ENCODE measurements at places on chromosomes 1 and 21. TPM values are rescaled to one million over a fixed set of nuclear protein-coding genes. Genes with fewer than 3 reads are reported as not detected.

GRCh38 chr1:233879841-233880240 lies 24.6 kb upstream of the SLC35F3 start:
- no peak for DNase-seq

GRCh38 chr1:35532497-35533223 lies 24.5 kb downstream of the KIAA0319L start:
- no peak for DNase-seq

DNA sequence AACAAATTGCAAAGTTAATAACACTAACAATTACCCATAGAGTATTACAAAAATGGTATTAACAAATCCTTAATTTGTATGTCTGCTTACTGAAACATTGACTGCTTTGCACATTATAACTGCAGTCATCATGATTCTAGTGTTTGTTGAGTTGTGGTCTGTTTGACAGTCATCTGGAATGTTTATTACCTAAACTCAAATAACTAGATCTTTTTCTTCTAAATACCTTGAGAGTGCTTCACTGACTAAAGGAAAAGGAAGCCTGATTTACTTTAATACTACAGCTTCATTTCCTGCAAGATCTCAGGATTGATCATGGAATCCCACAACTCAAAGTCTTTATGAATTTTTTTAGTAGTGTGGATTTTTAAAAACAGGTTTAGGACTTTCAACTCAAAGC lies 70.0 kb downstream of the HMCN1 start:
- no peak for DNase-seq

- no peak for DNase-seq
Measured at GRCh38 chr1:167871331-167871730, 42.6 kb downstream of the ADCY10 start.

The HORMAD1 gene
- not detected for polyA plus RNA-seq

- DNase-seq: no peak
Measured at GRCh38 chr1:110673805-110674336, 869 bp downstream of the KCNA3 start.

The ITLN2 gene
- not detected for polyA plus RNA-seq

GRCh38 chr1:72635719-72636118 lies 353.4 kb upstream of the NEGR1 start:
- DNase-seq: no peak

The A3GALT2 gene
- polyA plus RNA-seq: not detected

- no peak for DNase-seq
Measured at GRCh38 chr1:28801461-28801860, 10.5 kb upstream of the OPRD1 start.

The KLF17 gene
- not detected for polyA plus RNA-seq

DNA sequence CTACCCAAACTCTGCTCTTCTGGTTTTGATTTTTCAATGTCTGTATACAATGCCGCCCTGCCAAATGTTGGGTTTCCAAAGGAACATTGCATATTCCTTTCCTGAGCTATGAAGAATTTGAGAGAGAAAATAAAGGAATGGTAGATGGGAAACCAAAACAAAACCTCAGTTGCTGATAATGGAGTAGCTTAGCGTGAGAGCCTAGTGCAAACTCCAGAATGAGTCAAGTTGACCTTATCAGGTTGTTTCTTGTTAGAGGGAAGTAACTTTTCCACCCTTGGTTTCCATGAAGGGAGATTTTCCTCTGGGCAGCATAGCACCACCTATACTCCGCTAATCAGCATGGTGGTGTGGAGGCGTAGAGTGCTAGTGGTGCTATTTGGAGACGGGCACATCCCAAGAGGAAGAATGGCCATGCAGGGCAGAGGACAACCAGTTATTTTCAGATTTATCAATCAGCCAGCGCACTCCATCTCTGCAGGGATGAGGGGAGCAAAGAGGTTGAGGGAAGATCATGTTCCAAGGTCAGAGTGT lies 51.6 kb downstream of the BACH1 start:
- DNase-seq: no peak

DNA sequence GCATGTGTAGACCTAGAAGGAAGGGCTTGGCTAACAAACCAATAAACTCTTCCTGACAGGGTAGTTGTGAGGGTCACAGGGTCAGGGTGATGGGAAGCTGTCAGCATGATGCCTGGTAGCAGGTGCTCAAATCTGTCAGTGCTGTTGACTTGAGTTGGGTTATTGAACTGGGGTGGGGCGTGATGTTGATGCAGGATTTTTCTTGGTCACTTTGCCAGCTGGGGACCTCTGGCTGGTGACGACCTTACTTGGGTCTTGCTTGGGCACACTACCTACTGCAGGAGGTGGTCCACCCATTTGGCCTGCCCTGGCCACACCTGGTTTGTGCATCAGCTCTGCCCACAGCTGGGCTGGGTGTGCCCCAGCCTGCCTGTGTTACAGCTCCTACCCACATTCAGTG lies 624.4 kb downstream of the PTPRU start:
- no peak for DNase-seq

DNA sequence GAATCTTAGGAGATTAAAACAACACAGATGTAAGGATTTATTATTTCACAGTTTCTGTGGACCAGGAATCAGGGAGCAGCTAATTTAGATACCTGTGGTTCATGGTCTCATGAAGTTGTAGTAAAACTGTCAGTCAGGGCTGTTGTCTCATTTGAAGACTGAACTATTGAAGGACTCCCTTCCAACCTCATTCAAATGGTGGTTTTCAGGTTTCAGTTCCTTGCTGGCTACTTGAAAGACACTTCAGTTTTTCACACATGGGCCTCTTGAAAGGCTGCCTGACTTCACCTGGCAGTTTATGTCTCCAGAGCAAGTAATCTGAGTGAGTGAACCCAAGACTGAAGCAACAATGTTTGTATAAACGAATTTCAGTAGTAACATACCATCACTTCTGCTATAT lies 915.9 kb downstream of the PLA2G4A start:
- DNase-seq: no peak

Data from heart right ventricle (tissue), 16 donors.